ENCODE measurements at places on chromosomes 4 and X.

GRCh38 chrX:57573754-57574153 lies 18.1 kb upstream of the ZXDB start:
- no peak for DNase-seq

GRCh38 chr4:33989820-33990443 lies 2254.4 kb downstream of the ARAP2 start:
- peak; percentile 75 for DNase-seq

DNA sequence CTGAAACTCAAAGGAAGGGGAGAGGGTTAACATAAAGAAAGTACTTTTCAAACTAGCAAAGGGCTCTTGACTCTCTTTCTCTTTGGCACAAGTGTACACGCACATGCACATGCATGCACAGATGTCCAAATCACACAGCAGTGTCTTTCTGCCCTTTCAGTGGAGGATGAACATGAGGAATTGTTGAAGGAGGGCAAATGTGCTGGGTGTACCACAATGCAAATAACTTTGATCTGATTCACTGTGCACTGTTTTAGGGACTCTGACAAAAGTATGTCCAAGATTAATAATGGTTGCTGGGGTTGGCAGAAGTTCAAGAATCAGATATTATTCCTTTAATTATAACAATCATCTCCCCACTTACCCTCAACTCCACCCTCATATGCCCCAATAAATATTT lies 93.8 kb downstream of the GPC4 start:
- DNase-seq, result no peak

- DNase-seq, result no peak
Observed at GRCh38 chr4:42078184-42078801, 74.2 kb downstream of the BEND4 start.

GRCh38 chr4:15655223-15656037 lies at the start of gene FBXL5:
TSS of gene FBXL5 (minus strand) at chr4:15655357. CDS start at chr4:15655287, 70 bp downstream.
- peak; percentile 55 for DNase-seq

DNA sequence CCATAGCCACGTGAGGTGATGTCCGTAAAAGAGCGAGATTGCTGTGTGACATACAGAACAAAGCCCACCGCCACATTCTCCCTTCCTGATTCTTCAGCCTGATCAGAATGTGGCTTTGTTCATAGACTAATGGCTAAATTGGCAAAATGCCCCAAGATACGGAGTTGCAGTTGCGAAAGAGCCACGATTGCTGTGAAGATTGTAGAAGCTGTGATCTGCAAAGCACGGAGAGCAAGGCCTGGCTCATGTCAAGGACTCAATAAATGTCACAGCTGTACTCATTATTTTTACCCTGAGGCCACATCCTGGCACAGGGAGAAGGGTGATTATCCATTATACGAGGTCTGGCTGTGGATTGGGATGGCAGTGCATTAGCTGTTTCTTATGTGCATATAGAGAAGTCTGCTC lies 34.2 kb downstream of the ARSD start:
- DNase-seq, result no peak

GRCh38 chr4:107125496-107125895 lies 89.4 kb upstream of the DKK2 start:
- no peak for DNase-seq

Data from NCI-H1436 (cell line).